Fibroblast of skin of back (primary cell): ENCODE measurements at places on chromosomes 16 and 17.

GRCh38 chr16:79076047-79076767, 524.3 kb downstream of the MAF start:
- DNase-seq, result no peak

GRCh38 chr16:2927010-2927646, 15.4 kb downstream of the FLYWCH1 start:
- DNase-seq, result peak; percentile 83

DNA sequence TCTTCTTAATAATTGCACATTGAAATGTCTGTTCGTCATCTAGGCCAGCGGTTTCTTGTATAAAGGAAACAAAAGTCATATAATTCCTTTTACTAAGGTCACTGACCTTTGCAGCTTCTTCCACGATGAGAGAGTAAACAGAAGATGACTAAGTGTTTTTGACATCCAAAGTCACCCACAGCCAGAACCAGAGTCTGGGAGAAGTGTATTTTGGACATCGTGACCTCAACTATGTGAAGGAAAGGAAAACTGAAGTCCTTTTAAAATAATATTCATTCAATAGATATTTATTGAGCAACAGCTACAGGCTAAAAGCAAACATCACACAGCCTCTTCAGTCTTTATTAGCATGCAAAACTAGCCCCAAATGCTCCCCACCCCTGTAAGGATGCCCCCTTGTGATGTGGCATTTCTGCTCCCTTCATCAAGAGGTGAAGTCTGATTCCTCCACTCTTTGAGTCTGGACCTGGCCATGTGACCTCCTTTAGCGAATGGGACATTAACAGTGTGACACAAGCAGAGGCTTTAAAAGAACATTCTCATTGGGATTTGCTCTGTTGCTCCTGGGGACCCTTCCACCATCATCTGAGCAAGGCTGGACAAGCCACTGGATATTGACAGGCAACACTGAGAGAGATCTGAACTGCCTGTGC, 8.1 kb upstream of the PMP22 start:
- peak; percentile 98 for DNase-seq

DNA sequence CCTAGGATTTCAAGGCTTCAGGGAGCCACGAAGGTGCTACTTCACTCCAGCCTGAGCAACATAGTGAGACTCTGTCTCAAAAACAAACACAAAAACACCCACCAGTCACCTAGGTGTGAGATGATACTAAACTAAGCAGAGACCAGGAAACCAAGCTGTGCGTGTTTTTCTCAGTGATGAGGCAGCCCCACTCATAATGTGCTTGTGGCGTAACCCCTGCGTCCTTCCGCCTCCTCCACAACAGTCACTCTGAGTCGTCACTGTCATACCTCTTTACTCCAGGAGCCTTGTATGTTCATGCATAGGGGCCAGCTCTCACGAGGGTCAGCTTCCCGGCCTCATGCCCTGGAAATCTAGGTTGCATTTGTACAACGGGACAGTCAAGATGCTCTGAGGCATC, 31.1 kb upstream of the SLC47A1 start:
- DNase-seq, result no peak

- DNase-seq, result no peak
Measured at GRCh38 chr17:78057113-78057740, 71.3 kb downstream of the TMC6 start.

DNA sequence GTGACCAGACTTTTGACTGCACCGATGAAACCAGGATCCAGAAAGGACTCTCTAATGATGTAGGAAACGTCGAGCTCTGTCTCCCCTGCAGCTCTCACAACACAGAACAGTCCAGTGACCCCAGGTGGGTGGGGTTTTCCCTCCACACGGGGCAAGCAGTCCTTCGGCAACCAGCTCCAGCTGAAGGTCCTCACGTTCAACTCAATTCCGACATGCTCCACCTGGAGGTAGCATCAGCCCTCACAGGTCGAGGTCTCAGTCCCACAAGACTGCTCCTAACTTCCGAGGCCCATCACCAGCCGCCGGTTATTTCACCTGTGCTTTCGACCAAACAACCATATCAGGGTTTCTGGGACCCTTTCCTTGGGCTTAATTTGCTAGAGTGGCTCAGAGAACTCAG, 28.2 kb downstream of the ITGAE start:
- no peak for DNase-seq

DNA sequence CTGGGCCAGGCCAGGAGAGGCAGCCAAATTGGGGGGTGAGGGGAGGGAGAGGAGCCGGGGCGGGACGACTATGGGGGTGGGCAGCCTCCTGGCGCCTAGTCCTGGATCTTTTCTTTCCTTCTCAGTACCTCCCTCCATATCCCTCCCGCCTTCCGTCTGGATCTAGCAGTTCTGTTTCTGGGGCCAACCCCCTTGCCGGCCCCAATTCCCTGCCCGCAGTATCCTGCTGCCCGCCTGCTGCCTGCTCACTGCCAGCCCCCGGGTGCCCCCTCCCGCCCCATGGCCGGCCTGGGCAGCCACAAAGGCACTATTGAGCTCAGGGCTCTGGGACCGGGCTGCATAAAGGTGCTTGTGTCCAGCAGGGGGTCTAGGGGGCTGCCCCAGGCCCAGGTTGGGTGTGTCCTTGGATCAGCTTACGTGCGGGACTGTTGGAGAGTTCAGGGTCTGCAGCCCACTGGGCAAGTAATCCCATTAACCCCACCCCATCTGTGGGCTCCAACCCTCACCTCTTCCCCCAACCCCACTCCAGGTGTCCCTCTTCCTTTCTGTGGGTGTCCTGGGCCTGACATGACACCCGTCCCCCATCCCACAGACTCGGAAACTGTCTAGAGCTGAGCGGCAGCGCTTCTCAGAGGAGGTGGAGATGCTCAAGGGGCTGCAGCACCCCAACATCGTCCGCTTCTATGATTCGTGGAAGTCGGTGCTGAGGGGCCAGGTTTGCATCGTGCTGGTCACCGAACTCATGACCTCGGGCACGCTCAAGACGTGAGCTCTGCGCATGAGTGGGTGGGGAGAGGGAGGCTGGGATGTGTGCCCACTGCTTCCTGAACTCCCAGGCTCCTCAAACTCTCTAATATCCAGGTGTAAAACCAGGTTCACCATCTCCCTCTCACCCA, 2.0 kb downstream of the WNK4 start:
- DNase-seq, result no peak

- peak; percentile 58 for DNase-seq
Measured at GRCh38 chr16:85592700-85593493, 20.2 kb upstream of the GSE1 start.

DNA sequence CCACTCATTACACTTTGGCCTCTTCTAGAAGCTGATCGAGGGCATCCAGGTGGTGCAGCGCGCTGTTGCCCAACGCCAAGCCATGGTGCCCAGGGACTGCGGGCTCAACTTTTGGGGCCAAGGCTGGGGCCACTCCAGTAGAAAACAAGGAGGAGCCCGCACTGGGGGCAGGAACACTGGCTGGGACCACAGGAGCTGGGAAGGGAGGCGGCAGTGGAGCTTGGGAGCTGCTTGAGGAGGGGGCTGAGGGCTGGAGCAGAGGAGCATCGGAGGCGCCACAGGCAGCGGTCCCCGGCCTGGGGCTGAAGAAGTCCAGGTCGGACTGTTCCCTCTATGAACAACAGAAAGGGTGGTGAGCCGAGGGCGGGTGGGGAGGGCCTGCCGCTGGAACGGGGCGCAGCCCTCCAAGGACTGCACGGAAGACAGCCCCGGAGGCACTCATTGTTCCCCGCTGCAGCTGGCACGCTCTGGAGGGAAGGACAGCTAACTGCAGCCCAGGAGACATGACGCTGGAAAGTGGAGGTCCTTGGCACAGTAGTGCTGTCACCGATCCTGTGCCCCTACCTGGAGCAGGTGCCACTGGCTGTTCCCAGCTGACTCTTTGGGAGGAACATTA, 21.5 kb downstream of the GGA3 start:
- DNase-seq, result no peak

GRCh38 chr17:19388791-19389785, 2.1 kb upstream of the MFAP4 start:
- DNase-seq, result no peak

- DNase-seq, result peak; percentile 6
Measured at GRCh38 chr17:70420861-70421445, 251.6 kb downstream of the KCNJ2 start.

DNA sequence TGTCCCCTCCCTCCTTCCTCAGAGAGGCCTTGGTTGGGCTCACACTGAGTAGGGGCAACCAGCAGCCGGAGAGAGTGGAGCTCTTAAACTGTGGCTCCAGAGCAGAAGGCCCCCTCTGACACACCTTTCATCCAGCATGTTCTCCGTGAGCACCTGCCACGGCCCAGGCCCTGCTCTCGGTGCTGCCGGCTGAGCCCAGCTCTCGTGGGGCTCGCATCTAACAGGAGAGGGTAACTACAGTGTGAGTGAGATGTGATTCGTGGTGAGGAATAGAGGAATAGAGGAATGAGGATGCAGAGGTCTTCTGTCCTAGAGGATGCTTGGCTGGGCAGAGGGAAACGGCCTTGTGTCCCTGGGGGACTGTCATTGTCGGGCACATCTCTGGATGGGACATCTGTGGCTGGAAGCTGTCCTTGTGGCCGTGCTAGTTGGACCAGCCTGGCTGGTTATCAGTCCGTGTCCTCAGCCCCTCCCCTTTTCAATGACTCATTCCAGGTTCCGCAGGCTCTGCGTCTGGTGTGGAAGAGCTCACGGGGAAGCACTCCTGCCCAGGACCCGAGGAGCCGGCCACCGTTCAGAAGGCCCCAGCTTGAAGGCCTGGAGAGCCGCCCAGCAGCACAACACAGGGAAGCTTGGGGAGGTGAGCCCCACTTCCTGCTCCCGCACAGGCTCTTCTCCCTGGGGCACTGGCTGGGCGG, 11.9 kb upstream of the DNASE1 start:
- DNase-seq, result peak; percentile 21

DNA sequence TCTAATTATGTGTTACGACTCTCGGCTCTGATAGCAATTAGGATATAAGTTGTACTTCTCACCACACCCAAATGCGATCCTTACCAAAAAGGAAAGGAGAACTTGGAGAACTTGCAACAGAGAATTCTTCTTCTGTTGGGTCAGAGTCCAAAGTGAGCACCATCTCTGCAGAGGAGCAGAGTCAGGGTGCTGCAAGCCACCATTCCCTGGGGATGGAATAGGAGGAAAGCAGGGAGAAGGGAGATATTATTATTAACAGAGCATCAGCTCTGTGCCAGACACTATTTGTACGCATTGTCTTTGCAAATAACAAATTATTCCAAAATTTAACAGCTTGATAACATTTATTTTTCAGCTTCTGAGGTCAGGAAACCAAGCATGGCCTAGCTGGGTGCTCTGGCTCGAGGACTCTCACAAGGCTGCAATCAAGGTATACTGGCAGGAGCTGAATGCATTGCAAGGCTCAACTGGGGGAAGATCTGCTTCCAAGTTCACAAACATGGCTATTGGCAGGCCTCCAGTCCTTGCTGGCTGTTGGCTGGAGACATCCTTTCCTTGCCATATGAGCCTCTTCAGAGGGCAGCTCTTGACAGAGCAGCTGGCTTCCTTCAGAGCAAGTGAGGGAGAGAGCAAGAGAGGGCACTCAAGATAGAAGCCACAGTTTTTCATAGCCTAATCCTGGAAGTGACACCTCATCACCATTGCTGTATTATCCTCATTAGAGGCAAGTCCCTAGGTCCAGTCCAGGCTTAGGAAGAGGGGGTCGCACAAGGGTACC, 296.2 kb upstream of the CDH5 start:
- peak; percentile 41 for DNase-seq

DNA sequence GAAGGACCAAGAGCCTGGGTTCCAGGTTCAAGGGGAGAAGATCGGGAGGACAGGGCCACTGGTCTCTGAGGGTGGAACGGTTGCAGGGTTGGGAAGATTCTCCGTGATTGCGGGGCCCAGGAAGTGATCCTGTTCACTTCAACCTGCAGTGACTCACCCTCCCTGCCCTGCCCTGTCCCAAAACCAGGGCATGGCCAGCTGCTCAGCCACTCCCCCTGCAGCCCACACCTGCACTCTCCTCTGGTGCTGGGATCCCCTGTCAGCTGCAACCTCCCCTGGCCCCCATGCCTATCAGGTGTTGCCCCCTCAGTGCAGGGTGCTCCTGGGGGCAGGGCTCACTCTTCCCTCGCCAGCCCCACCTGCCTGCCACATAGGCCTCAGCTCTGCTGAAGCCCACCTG, 1.1 kb downstream of the RUNDC3A start:
- no peak for DNase-seq

GRCh38 chr16:23871924-23872323, 36.1 kb downstream of the PRKCB start:
- DNase-seq, result no peak

GRCh38 chr17:16383216-16383615, 2.3 kb downstream of the UBB start:
- no peak for DNase-seq

DNA sequence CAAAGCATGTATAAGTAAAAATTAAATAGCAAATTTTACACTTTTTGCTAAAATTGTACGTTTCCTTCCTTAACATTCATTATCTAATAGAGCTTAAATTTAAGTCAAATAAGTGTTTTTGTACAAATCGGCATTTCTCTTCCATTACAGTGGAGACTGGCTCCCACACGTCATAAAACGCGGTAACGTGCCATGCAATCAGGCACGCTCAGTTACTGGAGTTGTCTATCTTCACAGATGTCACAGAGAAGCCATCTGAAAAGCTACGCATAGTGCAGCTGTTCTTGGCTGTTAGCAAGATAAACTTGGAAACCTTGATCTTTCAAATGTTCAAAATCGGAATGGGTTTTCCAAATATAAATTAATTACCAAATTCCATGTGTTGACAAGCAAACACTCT, 165.3 kb downstream of the STX8 start:
- DNase-seq, result no peak

- DNase-seq, result no peak
Measured at GRCh38 chr16:11024333-11025053, 80.1 kb downstream of the CLEC16A start.

DNA sequence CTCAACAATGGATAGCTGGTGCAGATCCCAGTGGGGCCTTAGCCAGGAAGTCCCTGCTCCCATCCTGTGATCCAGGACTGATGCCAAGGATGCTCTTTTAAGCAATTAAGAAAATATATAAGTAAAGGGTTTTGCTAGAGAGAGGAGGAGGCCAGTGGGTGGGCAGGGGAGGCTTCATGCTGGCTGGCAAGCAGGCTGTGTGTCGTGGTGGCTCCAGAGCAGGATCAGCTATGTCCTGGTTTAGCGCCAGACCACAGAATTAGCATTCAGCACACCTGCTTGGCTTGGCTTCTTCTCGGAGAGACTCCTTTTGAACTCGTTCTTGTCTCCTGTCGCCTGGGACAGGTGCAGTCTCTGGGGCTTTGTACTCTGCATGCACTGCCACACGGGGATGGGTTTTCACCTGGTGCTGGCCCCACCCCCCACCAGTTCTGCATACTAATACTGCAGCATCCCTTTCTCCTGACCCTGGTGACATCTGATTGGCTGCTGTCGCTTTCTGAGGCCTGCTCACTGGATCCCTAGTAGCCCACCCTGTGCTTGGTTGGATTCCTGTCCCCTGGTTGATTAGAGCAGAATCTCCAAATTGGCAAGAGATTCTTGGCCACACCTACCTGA, 66.1 kb downstream of the PLD6 start:
- DNase-seq, result no peak
